ENCODE measurements at places on chromosomes 7 and 10.

DNA sequence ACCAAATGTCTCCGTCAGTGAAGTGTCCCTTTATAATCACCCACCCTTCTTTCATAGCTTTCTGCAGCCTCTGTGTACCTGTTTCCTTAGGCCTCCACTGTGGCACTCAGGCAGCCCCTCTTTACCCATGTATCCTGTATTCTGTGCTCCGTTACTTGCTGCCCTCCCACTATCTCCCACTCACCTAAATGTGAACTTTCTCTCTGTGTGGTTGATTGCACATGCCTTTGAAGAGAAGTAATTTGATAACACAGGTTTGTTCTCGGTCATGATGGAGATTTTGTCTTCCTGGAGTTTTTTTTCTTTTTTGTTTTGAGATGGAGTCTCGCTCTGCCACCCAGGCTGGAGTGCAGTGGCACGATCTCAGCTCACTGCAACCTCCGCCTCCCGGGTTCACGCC is 61.5 kb downstream of the REEP3 start:
- DNase-seq: no peak

DNA sequence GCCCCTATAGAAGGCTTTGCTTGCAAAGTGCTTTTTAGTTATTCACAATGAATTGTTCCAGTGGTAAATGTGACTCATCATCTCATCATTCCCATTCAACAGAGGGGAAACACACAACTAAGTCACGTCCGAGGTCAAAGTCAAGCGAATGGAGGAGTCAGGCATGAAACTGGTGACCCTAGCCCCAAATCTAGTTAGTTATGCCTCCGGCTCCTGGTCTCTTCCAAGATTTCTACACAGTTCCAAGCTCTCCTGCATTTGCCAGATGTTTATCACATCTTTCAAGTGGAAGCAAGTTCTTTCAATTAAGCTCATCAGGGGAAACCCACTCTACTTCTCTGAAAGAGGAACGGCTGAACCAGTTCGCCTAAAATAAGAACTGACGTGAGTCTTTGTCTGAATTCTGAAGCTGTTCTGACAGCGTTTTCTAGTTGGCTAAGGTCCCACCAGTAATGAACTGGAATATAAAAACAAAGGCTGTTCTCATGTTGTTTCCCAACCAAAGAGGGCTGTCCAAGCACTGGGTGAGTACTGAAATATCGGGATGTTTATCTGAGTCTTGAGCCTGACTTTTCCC is 140.9 kb upstream of the NRBF2 start:
- DNase-seq: no peak

GRCh38 chr10:83533290-83533689 is 606.0 kb upstream of the GHITM start:
- DNase-seq: no peak

DNA sequence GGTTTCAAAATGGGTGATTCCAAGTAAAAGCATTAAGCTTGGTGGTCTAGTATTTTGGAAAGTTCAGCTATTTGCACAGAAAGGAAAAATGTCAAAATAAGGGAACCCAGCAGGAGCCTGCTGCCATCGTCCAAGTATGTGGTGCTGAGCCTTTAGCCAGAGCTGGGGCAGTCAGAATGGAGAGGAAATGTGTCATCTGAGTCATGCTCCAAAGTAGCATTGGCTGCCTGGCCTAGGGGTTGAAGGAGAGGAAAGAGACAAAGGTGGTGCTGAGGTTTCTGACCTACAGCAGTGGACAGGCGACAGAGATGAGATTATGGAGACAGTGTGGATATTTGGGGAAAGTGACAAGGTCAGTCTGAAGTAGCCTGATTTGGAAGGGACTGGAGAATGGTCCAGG is 103.9 kb downstream of the PLCE1 start:
- DNase-seq: no peak

DNA sequence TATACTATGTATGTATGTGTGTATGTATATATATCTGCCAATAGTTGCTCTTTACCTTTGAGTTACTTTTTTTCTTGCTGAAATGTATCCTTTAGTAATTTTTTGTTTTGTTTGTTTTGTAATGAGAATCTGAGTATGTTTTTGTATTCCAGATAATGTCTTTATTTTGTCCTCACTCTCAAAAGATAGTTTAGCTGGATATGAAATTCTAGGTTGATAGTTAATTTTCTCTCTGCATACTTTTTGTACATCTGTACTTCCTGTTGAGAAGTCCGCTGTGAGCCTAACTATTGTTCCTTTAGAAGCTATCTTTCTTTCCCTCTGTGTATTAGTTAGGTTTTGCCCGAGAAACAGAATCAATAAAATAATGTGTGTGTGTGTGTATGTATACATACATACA is 29.5 kb downstream of the BUB3 start:
- DNase-seq: no peak
